ENCODE measurements at places on chromosomes 6 and 20.

- DNase-seq, result no peak
These were observed 3.8 kb downstream of the ULBP1 start for GRCh38 chr6:149967591-149967990.

- DNase-seq, result no peak
These were observed 154.9 kb downstream of the ESR1 start for GRCh38 chr6:151962246-151962846.

DNA sequence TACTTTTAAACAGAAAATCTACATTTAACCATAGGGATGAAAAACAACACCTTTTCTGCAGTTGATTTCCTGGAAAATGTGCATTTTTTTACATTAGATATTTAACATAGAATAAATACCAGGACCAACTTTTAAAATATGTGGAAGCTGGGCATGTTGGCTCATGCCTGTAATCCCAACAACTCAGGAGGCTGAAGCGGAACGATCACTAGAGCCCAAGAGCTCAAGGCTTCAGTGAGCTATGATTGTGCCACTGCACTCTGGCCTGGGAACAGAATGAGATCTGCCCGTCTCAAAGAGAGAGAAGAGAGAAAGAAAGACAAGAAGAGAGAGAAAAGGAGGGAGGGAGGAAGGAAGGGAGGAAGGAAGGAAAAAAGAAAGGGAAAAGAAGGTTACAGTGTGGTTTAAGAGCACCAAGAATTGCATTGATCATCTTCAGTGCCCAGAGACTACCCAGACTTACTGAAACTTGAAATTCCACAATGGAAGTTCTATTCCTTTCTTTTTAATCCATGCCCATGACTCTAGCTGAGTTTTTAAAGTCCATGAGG, 189.4 kb upstream of the ARID1B start:
- DNase-seq, result no peak

DNA sequence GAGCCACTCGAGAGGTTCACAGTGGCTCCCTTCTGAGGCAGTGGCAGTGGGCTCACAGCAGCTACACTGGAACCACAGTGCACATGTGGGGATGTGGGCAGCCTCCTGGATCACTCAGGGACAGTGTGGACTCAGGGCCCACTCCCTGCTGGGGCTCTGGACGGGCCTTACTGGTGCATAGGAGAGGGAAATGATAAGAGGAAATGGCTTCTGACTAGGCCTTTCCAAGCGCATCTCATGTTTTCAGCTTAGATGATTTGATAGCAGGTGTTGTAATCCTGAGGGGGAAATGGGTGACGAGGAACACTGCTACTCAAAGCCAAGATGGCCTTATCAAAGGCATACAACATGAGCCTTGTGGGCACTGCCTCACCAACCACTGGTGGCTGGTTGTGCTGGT, 44.0 kb downstream of the PANK2 start:
- DNase-seq, result no peak

DNA sequence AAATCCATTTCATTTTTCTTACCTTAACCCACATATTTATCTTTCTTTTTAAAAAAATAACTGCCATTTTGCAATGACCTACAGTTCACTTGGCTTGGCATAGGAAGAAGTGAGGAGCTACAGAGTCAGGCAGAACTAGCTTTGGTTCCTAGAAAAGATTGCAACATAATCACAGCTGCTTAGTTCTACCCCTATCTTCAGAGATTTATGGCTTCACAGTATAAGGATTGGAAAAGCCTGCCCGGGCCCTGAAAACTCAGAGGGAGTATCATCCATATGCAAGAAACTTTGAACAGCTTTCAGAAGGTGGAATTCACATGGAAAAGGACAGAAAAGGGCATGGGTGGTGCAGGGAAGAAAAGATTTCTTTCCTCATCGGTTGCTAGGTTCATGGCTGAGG, 774.3 kb upstream of the CHD6 start:
- DNase-seq, result no peak

- no peak for DNase-seq
These were observed 19.6 kb downstream of the NUP153 start for GRCh38 chr6:17687136-17687535.

DNA sequence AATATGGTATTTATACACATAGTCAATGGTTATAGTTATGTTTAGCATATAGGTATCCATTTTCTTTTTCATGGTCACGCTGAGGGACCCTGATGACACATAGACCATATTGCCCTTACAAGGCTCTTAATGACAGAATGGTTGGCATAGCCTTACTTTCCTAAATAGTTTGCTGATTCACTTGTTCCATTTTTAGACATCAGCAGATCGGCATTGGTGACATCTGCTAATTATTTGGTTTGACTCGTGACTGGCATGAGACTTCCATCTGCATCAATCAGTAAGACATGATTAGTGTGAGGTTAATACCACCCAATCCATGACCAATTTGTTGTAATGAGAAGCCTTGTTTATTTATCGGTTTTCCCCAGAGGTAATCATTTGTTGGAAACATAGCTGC, 309.7 kb downstream of the ALDH8A1 start:
- DNase-seq, result no peak

DNA sequence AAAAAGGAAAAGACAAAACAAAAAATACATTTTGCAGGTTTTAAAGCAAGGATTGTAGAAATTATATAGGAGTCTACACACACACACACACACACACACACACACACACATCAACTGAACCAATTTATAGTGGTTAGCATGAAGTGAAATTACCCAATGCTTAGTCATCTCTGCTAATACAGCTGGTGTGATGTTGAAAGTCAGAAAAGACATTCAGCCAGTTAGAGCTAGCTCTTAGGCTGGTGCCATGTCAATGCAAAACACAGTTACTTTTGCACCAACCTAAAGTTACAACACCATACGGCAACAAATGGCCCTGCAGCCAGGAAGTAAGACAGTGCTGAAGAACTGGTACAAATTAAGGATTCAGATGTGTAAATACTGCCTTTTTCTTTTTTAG, 15.2 kb downstream of the FAM210B start:
- DNase-seq, result no peak

DNA sequence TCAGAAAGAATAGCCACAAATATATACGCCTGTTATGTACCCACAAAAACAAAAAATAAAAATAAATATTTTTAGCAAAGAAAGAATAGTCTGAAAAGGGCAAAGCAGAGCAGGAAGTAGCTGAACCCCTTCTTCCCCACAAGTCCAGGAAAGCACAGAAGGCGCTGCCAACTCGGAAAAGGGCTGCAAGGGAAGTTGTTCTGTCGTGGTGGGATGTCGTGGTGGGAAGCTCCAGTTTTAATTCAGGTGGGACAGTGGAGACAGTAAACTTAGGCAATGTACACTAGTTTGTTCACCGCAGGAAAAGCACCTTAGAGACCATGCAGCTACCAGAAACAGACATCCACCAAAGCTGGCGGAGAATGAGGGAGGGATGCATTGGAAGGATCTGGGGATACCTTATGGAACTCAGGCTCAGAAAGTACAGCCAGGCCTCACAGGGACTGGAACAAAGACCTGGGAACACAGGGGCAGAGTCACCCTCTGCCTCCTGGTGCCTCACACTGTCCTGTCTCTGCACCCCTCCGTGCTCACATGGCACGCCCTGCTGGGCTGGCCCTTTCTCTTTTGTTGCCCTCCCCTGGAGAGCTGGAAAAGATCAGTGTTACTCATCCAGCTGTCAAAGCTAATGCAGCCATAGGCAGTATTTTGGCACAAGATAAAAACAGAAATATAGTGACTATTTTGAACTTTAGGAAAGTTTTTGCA, 3.3 kb upstream of the APMAP start:
- no peak for DNase-seq

GRCh38 chr6:135657207-135657606, 159.7 kb upstream of the AHI1 start:
- DNase-seq, result no peak

- DNase-seq, result no peak
These were observed 253.2 kb downstream of the UST start for GRCh38 chr6:148999929-149000468.

GRCh38 chr6:11681357-11681756, 97.2 kb downstream of the ADTRP start:
- no peak for DNase-seq
